ENCODE measurements at places on chromosomes 5 and 9. TPM values are rescaled to one million over a fixed set of nuclear protein-coding genes. Genes with fewer than 3 reads are reported as not detected.

The FCN2 gene
- not detected for polyA plus RNA-seq

The CDH9 gene
- not detected for polyA plus RNA-seq

The TSLP gene
- polyA plus RNA-seq, result 1.5 TPM

The ENTREP1 gene
- not detected for polyA plus RNA-seq

The PCDHA13 gene
- polyA plus RNA-seq, result not detected

The CEL gene
- polyA plus RNA-seq, result 0.87 TPM

The TEX48 gene
- 0.46 TPM for polyA plus RNA-seq

The HTR4 gene
- polyA plus RNA-seq, result not detected

The NIM1K gene
- polyA plus RNA-seq, result 0.16 TPM

The CCDC152 gene
- polyA plus RNA-seq, result 2.1 TPM

The SYK gene
- polyA plus RNA-seq, result not detected

DNA sequence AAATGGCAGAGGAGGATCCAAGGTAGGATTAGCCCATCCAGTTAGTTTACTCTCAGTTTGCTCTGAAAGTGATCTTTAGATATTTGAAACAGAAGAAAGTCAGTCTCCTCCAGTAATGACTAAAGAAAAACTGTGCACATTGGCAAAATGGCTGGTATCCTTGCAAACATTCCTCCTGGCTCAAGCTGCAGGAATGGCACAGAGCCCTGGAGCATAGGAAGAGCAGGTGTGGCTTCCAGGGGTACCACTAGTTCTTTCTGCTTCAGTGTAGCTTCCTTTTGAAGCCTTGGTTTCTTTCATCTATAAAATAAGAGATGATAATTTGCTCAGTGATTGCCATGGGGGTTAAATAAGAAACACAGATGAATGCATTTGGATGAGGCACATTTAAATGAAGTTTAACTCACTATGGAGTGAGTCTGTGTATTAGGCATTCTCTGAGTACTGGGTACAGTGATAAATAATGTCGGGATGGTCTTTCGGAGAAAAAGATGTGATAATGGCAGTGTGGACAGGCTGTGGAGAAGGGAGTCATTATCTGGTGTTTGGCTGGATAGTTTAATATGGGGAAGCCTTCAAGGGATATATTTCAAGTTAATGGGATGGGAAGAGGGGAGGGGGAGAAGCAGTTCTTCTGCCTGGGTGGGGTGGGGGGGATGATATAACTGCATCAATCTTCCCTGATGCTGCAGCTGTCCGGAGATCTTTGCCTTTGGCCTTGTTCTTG, 217.3 kb upstream of the KLF4 start:
- DNase-seq, result no peak

- no peak for DNase-seq
Measured at GRCh38 chr9:21810881-21811280, 8.4 kb downstream of the MTAP start.

GRCh38 chr9:136875155-136875554, 9.0 kb upstream of the EDF1 start:
- DNase-seq, result no peak

- DNase-seq, result no peak
Measured at GRCh38 chr9:122193651-122194050, 33.9 kb downstream of the MORN5 start.

DNA sequence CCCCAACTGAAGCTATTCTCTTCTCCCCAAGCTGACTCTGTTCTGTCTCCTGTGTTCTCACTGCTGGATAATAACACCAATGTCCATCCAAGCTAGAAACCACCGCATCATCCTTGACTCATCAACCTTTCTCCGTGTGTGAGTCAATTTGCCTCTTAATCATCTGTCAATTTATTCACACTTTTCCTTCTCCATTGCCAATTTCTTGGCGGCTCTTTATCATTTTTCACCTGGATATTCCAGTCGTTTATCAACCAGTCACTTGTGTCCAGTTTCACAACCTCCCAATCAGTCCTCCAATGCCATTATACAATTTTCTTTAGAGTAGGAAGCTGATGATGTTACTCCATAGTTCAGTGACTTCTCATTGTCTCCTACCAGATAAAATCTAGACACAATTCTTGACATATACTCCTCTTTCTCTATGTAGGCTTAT, 45.4 kb upstream of the LIFR start:
- no peak for DNase-seq

- no peak for DNase-seq
Measured at GRCh38 chr5:151060742-151061141, 20.1 kb downstream of the TNIP1 start.

- DNase-seq, result no peak
Measured at GRCh38 chr5:8750100-8750499, 795.8 kb downstream of the SEMA5A start.

GRCh38 chr5:131812371-131813160, 15.7 kb upstream of the FNIP1 start:
- DNase-seq, result no peak

GRCh38 chr5:181053488-181054121, 13.5 kb downstream of the BTNL9 start:
- peak; percentile 48 for DNase-seq

- DNase-seq, result no peak
Measured at GRCh38 chr5:10036136-10036815, 213.4 kb downstream of the ATPSCKMT start.

DNA sequence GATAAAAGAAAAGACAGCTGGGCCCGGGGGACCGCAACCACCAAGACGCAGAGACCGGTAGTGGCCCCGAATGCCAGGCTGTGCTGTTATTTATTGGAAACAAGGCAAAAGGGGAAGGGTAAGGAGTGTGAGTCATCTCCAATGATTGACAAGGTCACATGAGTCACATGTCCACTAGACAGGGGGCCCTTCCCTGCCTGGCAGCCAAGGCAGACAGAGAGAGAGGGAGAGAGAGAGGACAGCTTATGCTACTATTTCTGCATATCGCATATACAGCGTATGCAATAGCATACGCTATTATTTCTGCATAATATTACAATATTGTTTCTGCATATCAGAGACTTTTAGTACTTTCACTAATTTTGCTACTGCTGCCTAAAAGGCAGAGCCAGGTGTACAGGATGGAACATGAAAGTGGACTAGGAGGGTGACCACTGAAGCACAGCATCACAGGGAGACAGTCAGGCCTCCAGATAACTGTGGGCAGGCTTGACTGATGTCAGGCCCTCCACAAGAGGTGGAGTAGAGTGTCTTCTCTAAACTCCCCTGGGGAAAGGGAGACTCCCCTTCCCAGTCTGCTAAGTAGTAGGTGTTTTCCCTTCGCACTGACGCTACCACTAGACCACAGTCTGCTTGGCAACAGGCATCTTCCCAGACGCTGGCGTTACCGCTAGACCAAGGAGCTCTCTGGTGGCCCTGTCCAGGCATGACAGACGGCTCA, 50.3 kb downstream of the RFX3 start:
- no peak for DNase-seq

DNA sequence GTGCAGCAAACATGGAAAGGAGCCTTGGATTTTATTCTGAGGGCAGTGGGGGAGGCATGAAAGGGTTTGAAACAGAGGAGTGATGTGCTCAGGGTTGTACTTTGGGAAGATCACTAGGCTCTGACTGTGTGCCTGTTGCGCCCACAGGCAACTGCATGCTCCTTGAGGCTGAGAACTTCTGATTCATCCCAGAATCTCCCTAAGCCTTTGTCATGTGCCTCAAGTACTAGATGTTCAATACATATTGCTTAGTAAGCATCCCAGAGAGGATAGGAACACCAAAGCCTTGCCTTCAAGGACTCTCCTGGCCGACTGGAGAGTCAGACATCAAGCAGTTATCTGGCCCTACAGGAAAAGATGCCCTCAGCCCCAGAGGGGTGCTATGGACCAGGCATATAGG, 54.1 kb downstream of the ARHGEF37 start:
- DNase-seq, result no peak

GRCh38 chr9:3955305-3955687, 344.6 kb downstream of the GLIS3 start:
- DNase-seq, result no peak

- no peak for DNase-seq
Measured at GRCh38 chr5:123083298-123083697, 5.7 kb upstream of the PRDM6 start.

DNA sequence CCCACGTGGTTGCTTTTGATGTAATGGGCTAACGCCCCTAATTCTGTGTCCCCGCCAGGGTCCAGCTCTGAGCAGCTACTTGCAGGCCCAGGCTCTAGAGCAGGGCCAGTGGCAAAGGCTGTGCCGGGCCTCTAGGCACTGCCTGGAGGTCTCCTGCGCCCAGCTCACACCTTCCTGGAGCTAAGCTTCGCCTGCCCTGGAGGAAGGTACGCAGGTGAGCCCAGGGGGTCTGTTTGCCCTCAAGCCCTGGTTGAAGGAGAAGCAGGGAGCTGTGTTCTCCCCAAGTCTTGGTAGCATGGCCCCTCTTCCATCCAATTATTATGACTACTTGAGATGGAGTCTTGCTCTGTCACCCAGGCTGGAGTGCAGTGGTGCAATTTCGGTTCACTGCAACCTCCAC, 5.2 kb upstream of the LMX1B start:
- DNase-seq, result no peak

GRCh38 chr5:87282269-87282668, 14.6 kb downstream of the RASA1 start:
- DNase-seq, result no peak

- no peak for DNase-seq
Measured at GRCh38 chr5:158626718-158627117, 473.0 kb downstream of the EBF1 start.

DNA sequence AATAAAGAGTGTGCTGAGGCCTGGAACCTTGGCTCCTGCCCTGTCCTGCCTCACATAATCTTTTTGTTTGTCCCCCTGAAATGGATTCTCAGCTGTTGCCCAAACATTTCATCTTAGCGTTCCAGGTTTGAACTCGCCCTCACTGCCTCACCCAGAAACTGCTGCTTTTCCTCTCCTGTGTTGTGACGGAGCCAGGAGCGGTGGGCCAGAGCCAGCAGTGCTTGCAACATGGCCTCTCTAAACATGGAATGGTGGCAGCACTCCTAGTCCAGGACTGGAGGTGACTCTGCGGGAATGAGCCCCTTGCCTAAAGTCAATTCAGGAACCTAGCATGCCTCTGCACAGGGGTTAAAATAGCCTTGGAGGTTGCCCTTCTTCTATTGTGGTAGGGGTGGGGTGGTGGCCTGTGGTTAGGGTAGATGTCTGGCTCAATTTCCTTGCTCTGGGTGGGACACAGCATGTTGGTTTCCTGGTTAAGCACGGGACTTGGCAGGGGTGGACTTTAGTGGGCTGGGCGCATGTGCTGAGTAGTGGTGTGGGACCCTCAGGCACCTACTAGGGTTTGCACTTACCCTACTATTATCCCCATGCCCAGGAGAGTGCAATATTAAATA, 101.6 kb downstream of the SLC25A46 start:
- no peak for DNase-seq

DNA sequence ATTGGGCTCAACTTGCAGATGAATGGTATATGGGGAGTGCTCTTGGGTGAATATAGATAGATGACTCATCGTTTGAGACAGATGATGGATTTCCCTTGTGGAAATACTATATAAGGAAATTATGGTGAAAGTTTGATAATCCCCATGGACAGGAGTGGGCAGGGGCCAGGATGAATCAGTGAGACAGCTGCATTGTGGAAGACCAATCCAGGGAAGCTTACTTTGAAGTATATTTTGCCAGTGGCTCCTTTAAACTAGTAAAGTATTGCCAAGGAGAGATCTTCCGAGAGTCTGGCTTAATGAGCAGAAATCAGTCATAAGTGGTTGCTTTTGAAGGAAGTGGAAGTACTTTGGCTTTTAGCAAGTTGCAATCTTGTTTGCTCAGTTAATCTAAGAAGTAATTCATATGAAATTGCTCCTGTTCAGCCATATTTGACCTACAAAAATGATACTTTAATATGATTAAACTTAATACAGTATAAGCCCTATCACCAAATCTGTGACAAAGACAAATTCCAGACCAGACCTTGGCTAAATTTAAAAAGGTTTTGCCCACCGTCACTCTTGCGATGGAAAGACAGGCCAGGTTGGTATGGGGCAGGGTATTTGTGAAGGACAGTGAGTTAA, 9.3 kb upstream of the TNC start:
- no peak for DNase-seq

- DNase-seq, result peak; percentile 24
Measured at GRCh38 chr5:94784536-94785505, 166.4 kb downstream of the SLF1 start.

DNA sequence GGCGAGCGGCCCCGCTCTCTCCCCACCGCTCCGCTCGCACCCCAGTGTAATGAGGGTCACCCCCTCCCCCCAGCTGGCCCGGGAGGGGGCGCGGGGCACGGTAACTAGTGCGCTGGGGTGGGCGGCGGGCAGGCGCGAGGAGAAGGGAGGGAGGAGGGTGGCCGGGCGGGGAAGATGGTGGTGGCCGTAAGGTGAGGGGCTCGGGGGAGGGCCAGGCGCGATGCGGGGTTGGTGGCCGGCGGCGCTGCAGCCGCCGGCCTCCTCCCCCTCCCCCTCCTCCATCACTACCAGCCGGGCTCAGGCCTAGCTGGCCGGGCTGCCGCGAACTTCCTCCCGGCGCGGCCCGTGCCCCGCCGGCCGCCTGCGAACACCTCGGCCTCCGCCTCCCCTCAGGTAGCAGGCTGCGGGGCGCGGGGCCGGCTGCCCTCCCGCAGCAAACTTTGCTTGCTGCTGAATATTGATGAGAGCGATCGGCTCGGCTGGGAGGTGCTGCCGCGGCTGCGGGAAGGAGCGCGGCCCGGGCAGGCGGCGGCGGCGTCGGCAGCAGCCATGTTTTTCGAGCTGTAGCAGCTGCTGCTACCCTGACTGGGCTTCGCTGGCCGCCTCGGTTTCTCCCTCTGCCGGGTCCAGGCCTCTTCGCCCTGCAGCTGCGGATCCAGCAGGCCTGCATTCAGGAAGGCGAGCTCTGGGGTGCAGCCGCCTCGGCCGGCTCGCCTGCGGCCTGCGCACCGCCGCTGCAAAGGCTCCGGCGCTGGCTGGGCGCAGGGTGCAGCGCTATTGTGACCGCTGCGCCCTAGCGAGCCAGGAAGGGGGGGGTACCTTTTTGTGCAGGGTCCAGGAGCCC, 502 bp downstream of the NSD1 start:
- peak; percentile 89 for DNase-seq

- DNase-seq, result peak; percentile 28
Measured at GRCh38 chr5:89128906-89129625, 246.1 kb upstream of the MEF2C start.

- DNase-seq, result no peak
Measured at GRCh38 chr5:154046486-154046885, 7.7 kb downstream of the MFAP3 start.

GRCh38 chr5:173782671-173783101, 105.5 kb upstream of the CPEB4 start:
- DNase-seq, result no peak
